AG09309 (cell line): ENCODE measurements at places on chromosomes 4 and X.

GRCh38 chr4:124936427-124936826 is 223.9 kb upstream of the ANKRD50 start:
- no peak for DNase-seq

DNA sequence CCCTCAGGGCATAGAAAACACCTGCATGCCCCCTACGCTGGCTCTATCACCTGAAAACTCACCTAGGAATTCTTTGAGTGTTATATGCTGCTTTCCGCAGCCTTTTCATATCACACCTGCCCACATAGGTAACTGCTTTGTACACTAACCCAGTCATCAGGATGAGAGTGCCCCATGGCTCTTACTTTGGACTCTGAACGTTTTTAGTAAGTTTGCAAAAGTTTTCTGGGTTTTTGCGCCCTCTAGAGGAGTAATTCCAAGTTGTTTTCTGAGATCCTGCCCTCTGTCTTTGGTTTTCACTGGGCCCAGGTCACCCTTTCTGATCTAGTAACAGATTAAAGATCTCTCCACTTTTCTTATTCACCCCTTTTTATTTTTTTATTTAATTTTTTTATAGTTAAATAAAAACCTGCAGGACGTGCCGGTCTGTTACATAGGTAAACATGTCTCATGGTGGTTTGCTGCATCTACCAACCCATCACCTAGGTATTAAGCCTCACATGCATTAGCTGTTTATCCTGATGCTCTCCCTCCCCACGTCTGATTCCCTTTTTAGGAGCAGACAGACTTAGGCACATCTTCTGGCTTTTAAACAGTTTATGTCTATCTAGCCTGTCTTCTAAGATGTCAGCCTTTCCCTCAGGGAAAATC is 139.2 kb downstream of the NWD2 start:
- DNase-seq = no peak

DNA sequence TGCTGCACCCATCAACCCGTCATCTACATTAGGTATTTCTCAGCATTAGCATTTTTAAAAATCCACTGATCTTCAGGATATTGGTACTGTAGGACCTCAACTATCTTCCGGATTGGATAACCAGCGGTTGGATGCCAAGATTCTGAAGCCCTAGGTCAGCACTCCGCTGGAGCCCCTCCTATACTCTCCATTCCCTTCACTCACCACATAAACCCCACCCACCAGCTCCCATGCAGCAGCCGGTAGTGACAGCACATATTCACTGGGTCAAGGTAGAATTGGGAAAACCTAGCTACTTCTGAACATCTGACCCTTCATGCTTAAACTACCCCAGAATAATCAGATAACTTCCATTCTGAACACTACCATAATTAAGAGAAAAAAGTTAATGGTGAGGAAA is 134.9 kb downstream of the CORIN start:
- no peak for DNase-seq

- DNase-seq = no peak
Observed at GRCh38 chr4:163245044-163245728, 78.5 kb upstream of the NAF1 start.

DNA sequence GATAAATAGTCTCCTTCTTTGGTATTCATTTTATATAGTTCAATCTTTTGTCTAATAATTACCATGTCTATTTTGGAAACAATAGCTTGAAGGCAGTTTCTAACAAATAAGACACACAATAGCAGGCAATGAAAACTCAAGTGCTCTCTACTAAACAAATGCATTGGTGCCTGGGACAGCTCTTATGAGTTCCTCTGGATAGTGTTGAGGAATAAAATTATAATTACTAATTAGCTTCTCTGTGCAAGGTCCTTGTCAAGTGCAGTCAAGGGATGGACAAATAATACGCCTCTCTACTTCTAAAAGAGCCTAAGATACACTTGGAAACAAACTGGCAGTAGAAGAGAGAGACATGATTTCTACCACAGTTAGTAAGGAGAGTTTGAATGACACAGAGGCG is 229.0 kb upstream of the GLRA2 start:
- no peak for DNase-seq

GRCh38 chr4:188660796-188661195 is 521.6 kb downstream of the TRIML1 start:
- DNase-seq = no peak

GRCh38 chr4:15149839-15150592 is 147.7 kb downstream of the CPEB2 start:
- peak; percentile 41 for DNase-seq

- DNase-seq = no peak
Observed at GRCh38 chr4:155802190-155802959, 43.6 kb downstream of the GUCY1B1 start.

GRCh38 chr4:101418055-101418454 is 70.7 kb upstream of the PPP3CA start:
- DNase-seq = no peak

DNA sequence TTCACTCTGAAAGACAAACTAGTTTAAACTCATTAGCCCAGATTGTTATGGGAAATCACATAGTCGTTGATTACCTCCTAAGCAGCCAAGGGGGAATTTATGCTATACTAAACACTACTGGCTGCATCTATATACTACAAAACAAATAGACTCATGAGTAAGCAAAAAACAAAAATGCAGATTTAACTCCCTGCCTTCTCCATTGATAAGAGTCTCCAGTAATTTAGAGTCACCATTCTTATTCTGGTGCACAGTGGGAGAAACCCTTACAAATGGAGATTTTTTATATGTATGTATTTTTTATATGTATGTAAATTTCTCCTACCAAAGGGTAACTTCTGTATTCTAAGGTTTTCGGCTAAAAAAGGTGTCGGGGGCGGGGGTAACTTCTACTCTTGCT is 126.6 kb downstream of the PLS3 start:
- no peak for DNase-seq

GRCh38 chr4:42339935-42340406 is 57.3 kb upstream of the SHISA3 start:
- no peak for DNase-seq

DNA sequence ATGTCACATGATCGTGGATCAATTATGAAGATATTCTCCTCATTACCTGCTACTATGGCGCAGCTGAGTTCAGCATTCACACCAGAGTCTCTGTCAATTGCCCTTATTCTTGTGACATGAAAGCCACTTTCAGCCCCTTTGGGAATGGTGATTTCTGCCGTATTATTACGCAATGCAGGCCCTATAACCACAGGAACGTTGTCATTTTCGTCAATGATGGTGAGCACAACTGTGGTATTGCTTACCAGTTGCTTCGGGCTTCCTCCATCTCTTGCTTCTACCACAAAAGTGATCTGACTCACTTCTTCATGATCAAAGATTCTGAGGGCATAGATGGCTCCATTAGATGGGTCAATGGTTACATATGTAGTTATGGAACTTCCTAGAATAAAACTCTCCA is 2.1 kb downstream of the PCDH18 start:
- DNase-seq = peak; percentile 62

GRCh38 chr4:189285377-189285776 is 655.3 kb upstream of the FRG1 start:
- DNase-seq = no peak

- no peak for DNase-seq
Observed at GRCh38 chr4:113531572-113531971, 230.0 kb downstream of the CAMK2D start.

GRCh38 chr4:116590648-116591047 is 494.7 kb downstream of the TRAM1L1 start:
- DNase-seq = no peak

DNA sequence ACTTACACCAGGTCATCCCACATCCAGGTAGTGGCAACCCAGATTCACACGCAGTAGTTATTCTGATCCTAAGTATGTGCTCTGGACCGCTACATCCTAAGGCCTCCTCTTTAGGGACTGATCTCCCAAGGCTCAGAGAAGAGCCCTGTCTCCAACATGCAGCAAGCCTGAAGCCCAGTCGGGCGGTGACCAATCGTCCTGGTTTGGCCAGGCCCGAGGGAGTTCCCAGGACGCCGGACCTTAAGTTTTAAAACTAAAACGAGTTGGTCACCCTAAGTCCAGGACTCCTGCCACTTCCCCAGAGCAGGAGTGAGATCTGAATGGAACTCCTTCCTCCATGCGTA is 385 bp downstream of the LYAR start:
- no peak for DNase-seq

- no peak for DNase-seq
Observed at GRCh38 chr4:183130328-183131155, 31.5 kb downstream of the WWC2 start.

GRCh38 chr4:119549639-119550038 is 79.0 kb downstream of the PDE5A start:
- DNase-seq = no peak

- no peak for DNase-seq
Observed at GRCh38 chr4:5889002-5889696, 3.7 kb downstream of the CRMP1 start.

- no peak for DNase-seq
Observed at GRCh38 chr4:182228991-182229577, 14.1 kb upstream of the TENM3 start.
